ENCODE measurements at places on chromosomes 16 and 17.

DNA sequence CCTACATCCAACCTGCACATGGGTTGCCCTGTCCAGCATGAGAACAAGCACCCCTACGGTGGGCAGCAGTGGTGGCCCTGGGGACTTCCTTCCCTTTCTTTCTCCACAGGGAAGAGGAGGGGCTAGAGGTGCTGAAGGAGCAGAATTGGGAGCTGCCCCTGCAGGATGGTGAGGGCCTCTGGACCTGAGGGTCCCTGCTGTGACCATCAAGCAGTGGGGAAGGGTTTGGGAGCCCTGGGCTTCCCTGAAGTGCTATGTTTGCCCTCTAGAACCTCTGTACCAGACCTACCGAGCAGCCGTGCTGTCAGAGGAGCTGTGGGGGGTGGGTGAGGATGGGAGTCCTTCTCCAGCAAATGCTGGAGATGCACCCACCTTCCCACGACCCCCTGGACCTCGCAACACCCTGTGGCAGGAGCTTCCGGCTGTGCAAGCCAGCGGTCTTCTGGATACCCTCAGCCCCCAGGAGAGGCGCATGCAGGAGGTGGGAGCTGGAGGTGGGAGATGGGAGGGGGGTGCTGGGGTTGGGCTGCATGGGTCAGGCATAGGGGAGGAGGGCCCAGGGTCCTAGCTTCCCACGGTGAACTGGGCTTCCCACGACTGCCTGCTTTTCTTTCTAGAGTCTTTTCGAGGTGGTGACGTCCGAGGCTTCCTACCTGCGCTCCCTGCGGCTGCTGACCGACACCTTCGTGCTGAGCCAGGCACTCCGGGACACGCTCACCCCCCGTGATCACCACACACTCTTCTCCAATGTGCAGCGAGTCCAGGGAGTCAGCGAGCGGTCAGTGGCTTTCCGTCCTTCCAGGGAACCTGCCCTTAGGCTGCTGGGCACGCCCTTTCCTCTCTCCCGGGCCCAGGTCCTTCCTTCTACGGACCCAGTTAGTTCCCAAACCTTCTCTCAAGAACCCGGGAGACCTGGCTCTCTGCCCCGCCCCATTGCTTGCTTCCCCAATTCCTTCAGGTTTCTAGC lies 5.0 kb downstream of the ARHGEF15 start:
- DNase-seq, result no peak

DNA sequence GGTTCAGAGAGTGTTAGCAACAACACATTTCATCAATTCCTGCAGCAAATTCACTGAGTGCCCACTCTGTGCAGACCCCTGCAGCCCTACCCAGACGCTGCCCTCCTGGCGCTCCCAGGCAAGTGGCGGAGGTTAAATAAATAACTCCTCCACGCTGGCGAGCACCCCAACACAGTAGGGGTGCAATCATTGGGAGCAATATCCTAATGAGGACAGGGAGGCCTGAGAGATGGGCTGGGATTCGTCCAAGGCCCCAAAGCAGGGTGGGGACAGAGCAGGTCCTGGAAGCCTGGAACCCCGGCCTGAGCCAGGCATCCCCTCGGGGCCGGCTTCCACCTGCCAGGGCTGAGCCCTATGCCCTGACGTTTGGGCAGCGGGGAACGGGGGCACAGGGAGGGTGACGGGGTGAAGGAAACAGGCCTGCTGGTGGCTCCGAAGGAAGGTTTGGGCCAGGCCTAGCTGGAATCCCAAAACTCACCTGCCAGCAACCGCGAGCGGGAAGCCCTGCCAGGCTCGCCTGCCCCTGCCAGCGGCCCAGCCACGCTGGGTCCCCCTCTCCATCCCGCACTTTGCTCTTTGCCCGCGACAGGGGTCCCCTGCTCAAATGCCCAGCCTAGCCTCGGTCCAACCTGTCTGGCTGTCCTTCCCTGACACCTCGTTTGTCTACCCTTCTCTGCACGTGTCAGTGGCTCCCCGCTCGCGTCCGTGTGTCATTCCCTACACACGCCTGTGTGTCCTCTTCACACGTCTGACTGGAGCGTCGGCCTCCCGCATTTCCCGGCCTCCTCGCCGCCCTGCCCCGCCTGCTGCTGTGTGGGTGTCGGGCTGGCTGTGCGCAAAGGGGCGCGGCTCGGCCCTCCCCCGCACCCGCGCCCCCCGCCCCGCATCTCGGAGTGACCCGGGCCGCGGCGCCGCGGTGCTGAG lies 721 bp upstream of the BEAN1 start:
- no peak for DNase-seq

DNA sequence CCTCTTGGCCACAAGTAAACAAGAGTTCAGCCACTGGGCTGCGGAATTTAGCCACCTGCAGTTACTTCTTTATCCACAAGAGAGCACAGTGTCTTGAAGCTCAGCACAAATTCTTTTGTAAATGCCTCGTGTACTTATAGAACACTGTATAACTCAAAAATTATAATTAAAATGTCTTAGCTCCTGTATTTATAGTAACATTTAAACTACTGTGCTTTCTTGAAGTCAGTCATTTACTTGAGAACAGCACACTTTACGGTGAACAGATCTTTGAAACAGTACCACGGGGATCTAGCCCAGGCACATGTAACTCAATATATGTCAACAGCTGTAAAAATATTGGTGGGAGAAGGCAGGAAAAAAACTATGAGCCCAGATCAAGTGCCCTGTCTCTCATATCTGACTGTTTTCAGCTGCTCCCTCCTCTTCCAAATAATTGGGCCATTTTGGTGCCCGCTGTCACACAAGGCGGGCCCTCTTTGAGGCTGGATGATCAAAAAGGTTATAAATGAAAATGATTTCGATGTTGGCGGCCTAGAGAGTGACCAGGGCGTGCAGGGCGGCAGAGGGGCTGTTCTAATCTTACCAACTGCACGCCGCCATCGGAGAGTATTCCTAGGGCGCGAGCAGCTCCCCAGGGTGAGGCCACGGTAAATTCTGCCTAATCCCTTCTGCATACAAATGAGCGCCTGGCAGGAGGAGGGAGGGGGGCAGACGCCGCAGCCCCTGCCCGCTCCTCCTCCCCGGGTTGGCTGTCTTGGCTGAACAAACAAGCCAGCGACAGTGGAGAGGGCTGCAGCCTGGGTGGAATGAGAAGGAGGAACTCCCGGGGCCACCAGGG lies 183.2 kb downstream of the C16orf78 start:
- no peak for DNase-seq

DNA sequence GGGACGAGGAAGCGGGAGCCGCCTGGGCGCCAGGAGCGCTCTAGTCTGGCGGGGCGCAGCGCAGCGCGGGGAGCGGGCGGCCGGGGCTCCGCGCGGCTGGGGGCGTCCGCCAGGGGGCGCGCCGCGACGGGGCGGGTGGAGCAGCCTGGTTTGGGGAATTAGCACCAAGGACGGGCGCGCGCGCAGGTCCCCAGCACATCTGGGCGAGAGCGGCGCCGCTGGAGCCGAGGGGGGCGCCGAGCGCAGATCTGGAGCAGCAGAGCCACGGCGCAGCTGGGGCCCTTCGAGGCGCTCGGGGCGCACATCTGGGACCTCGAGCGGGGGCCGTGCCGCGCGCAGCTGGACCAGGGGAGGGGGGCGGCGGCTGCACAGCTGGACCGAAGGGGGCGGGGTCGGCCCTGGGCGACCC lies at the start of gene NXPH3:
TSS of gene NXPH3 (plus strand) at position 193 of the 409 bp plus-strand sequence. CDS start 349 bp downstream, outside the sequence.
- no peak for DNase-seq

- DNase-seq, result no peak
These were observed 118.3 kb downstream of the RAB11FIP4 start for GRCh38 chr17:31509805-31510177.

GRCh38 chr16:81717662-81718189 lies 61.4 kb upstream of the PLCG2 start:
- no peak for DNase-seq

DNA sequence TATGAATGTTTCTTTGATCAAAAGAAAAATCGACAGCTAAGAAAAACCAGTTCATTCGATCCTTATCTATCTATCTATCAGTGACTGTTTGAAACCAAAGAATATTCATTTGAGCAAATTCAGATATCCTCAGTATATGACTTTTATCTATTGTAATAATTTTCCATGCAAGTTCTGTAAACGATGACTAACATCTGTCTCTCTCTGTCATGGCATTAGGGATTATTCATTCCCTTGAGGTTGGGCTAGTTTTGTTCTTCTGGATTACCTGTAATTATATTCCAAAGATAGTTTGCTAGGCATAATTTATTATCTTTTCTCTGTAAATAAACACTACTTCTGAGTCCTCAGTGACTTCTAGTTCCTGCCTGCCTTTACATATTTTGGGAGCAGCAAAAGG lies 497.7 kb upstream of the CDH11 start:
- no peak for DNase-seq

GRCh38 chr16:66435896-66436295 lies 8.8 kb downstream of the BEAN1 start:
- DNase-seq, result no peak

DNA sequence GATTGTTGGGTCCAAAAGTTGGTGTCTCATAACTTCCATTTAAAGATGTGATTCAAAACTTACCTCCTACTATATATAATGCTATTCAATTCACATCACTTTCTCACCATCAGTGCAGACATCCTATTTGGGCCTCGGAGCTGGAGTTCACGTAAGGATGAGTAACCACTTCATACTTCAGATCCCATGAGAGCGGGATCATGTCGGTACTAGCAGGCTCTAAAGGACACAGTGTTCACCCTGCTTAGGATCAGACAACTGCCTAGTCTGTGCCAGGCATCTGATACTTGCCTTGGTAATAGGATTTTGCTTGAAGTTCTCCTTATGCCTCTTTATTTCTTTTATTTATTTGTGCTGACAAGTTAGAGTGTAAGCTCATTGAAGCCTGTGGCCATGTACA lies 39.5 kb downstream of the RBFOX1 start:
- no peak for DNase-seq

All from activated gamma-delta T cell (primary cell).